ENCODE measurements at places on chromosomes 16 and 17.
A peak's percentile ranks its signal among the peaks of the same experiment; 100 is the strongest.

DNA sequence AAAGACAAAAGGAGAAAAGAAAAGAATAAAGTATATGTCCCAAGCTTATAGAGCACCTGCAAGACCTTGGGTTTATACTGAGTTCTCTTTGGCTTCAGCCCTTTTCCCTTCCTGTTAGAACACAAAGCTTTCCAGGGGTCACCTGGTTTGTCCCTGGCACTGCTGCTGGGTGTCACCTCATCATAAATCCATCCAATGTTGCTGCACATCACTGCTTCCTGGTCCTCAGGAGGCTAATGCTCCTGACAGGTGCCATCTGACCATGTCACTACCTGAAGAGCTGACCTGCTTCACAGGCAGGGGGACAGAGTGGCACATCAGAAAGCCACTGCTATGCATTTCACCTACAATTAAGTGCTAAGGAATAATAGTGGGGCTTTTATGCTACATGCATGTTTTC lies 164.6 kb upstream of the ELAC2 start:
- no peak for DNase-seq

DNA sequence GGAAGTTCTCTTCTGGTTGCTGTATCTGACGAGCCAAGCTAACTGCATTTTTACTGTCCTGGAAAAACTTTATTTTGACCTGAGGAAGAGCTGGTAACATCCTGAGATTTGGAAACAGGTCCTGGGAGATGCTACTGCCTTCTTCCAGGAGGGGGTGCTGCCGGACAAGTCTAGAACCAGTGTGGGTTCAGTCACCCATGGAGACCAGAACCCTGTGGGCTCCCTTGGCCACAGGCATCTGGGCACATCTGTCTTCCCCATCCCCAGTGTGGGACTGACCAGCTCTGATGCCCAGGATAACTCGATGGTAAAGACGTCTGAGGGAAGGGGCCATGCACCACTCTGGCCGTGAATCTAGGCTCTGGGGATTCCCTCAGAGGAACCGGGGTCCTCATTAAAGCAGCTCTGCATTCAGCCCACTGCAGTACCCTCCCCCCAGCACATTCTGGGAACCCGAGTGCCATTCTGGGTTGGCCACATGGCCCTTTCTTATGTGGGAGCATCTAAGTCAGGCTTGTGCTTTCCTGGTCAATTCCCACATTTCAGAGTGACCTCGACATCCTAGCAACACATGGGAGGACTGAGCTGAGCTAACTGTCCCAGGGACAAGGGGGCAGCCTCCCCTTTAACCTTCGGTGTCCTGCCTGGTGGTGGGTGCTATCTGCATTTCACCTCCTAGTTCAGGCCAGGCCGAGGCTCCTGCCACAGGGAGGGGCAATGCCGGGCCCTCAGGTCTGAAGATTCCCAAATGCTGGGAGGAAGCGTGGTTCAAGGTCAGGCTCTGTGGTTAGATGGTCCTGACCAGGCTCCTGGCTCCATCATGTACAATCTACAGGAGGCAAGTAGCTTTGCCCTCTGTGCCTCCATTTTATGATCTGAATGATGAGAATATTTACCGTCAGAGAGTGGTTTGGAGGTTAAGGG lies 6.4 kb downstream of the C16orf86 start:
- DNase-seq, result no peak

DNA sequence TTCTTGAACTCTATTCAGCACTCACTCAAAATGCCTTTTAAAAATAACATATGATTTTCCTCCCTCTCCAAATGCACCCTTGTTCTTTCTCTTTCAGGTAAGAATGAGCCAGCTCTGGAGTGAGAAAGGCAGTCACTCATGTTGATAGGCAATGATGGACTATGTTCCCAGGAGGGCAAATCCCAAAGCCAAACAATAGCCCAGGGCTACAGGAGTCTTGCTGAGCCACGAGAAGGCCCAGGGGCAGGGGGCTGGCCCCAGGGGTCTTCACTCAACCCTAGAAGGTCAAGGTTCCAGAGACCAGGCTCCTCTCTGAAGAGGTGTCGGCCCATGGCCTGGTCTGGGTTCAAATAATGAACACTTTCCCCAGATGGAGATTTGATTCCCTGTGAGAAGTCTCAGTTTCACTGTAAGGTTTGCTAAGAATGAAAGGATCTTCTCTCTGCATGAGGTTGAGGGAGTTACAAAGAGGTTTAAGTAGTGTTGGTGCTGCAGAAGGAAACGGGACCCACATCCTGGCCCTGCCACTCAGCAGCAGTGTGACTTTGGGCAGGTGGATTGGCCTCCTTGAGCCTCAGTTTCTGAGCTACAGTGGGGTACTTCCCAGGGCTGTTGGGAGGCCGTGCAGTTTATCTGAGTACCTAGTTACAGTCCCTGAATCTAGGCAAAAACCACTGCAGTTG lies 49.0 kb downstream of the RTN4RL1 start:
- no peak for DNase-seq

DNA sequence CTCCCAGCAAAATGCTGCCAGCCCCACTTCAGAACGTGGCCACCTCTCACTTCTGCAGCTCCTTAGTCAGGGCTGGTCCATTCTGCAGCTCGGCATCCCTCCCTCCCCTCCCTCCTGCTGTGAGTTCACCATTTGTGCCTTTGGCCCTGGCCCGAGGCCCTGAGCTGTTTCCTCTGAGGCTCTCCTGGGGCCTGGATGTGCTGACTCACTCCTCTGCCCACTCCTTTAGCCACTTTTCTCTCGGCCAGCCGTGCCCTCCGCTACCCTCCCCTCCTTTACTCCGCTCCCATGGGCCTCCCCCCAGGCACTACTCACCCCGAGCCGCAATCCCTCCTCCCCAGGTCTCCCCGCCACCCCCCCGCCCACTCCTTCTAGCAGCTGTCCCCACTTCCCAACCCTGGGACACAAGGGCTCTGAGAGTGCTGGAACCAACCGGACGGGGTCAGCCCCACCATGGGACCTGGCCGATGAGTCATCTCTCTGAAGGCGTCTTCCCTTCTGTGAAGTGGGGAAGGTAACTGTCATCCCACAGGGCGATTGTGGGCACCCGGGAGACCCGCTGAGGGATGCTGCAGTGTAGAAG lies 11.5 kb downstream of the KCNG4 start:
- no peak for DNase-seq

DNA sequence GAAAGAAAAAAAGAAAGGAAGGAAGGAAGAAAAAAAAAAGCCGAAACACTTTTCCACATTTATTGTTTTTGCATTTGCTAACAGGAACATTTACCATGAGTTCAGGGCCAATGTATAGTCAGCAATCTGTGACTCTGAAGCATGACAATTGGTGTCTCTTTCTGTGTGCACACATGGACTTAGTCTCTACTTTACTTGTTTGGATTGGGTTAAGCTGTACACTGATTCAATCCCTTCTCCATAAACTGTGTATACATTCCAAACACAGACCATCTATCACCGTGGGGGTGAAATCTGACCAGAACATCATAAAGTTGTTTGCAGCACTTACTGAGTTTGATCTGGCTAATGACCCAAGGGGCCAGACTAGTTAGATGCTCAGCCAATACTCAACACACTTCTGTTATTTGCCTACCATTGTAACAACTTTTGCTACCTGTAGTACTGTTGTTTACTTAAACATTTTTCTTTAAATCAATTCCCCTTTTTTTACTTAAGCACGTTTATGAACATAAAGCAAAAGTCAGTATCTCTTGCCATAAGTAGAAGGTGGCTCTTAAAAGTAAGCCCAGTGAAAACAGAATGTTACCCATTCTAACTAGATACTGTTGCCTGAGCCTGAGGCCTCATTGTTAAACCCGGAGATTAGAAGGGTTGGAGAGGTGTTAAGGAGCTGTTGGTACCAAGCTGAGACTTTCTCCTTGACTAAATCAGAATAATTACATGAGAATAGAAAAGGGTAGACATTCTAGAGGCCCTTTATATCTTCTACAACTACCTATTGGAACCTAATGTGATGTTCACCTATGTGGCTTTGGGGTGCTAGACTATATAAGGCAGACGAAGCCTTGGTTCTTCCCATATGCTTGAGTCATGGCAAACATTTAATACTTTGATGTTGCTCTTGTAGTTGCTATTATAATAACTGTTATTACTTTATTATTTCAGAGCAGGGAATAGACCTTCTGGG lies 41.8 kb downstream of the SCNN1B start:
- no peak for DNase-seq

- DNase-seq, result no peak
These were observed 566.0 kb upstream of the PSMD7 start for GRCh38 chr16:73730481-73731090.

- DNase-seq, result no peak
These were observed 399.1 kb upstream of the CDH5 start for GRCh38 chr16:65967376-65967775.

- DNase-seq, result peak; percentile 70
These were observed 55.1 kb upstream of the CCL2 start for GRCh38 chr17:34199932-34200534.

DNA sequence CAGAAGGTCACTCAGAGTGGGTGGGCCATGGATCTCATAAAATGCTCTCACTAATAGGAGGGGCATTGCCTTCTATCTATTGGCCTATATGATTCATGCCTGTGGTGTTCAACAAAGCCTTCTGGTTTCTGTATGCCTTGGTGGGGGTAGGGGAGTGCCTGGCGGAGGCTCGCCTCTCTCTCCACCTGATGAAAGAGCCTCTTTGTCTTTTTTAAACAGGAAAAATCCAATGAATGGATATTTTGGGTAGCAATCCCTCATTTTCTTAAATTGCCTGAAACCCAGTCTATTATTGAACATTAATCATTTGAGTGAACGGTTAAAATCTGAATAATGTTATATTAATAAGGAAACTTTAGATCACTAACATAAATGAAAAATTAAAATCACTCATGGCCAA lies 90.6 kb downstream of the TOX3 start:
- DNase-seq, result no peak

All from NCI-H1105 (cell line).